ENCODE measurements at places on chromosomes 6 and 20. TPM values are rescaled to one million over a fixed set of nuclear protein-coding genes. Genes with fewer than 3 reads are reported as not detected.

Gene NKAIN4
- not detected for polyA plus RNA-seq

Gene NR2E1
- not detected for polyA plus RNA-seq

Gene LPA
- not detected for polyA plus RNA-seq

Gene DUSP15
- 5.4 TPM for polyA plus RNA-seq

Gene LCA5
- 0.86 TPM for polyA plus RNA-seq
